ENCODE measurements at places on chromosomes 5 and 9.

DNA sequence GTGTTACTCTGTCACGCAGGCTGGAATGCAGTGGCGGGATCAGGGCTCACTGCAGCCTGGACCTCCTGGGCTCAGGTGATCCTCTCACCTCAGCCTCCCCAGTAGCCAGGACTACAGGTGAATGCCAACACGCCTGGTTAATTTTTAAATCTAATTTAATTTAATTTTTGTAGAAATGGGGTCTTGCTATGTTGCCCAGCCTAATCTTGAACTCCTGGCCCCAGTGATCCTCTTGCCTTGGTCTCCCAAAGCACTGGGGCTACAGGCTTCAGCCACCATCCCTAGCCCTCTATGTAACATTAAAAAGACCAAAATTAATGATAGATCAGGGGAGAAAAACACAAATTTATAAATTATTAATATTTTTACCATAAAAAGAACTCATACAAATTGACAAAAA lies 11.3 kb upstream of the UBAP2 start:
- H3K27me3 ChIP-seq, result no peaks in the 10 kb centered on the region
- H3K4me3 ChIP-seq, result no peak overlapping the region
- H3K36me3 ChIP-seq, result no peaks in the 10 kb centered on the region
- DNase-seq, result no peak

DNA sequence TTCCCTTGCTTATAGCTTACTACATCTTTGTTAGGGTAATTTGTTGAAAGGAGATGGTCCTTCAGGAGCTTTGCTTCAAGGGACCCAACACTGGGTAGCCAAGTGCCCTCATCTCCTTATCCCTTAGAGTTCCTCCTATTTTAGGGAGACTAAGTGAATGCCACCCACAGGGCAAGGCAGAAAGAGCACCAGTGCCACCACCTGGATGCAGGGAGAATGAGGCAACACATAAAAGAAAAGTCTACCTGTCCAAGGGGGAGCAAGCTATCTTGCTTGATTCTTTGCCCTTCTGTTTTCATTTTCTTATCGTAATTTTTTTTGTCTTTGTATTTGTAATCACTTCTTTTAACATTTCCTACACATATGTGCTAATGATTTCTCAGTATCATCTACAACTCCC lies 205.5 kb downstream of the NPR3 start:
- no peaks in the 10 kb centered on the region for H3K27me3 ChIP-seq
- no peak overlapping the region for H3K27ac ChIP-seq
- no peaks in the 10 kb centered on the region for H3K4me1 ChIP-seq
- no peak overlapping the region for H3K4me3 ChIP-seq

- H3K4me1 ChIP-seq, result peaks cover 14% of the 10 kb centered on the region
- peak; percentile 98 for DNase-seq
- H3K36me3 ChIP-seq, result no peaks in the 10 kb centered on the region
- no peak overlapping the region for H3K4me3 ChIP-seq
- peak overlapping the region; percentile 91 for H3K27ac ChIP-seq
Observed at GRCh38 chr9:127185931-127186781, 63.7 kb upstream of the ANGPTL2 start.

- H3K4me1 ChIP-seq, result no peaks in the 10 kb centered on the region
- no peak for DNase-seq
- H3K36me3 ChIP-seq, result no peaks in the 10 kb centered on the region
- H3K4me3 ChIP-seq, result no peak overlapping the region
Observed at GRCh38 chr5:51731421-51732029, 348.3 kb downstream of the ISL1 start.

DNA sequence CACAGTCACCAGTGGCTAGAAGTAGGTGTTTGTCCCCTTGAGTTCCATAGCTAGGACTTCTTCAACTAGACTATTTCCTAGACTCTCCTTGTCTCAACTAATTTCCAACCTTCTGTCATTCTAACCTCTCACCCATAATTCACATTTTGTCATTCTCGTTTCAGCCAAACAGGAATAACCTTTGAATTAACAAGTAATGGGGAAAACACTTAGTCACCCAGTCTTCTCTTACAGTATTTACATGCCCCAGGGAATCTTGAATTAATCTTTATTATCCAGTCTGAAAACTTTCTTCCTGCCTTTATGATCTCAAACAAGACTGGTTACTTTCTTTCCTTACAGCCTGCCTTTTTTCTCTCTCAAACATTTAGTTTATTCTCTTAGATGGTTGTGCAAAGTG lies 63.3 kb upstream of the RUSC2 start:
- no peaks in the 10 kb centered on the region for H3K27me3 ChIP-seq
- H3K27ac ChIP-seq, result no peak overlapping the region
- no peak overlapping the region for H3K4me3 ChIP-seq
- H3K4me1 ChIP-seq, result no peaks in the 10 kb centered on the region
- no peak for DNase-seq
- no peaks in the 10 kb centered on the region for H3K36me3 ChIP-seq

DNA sequence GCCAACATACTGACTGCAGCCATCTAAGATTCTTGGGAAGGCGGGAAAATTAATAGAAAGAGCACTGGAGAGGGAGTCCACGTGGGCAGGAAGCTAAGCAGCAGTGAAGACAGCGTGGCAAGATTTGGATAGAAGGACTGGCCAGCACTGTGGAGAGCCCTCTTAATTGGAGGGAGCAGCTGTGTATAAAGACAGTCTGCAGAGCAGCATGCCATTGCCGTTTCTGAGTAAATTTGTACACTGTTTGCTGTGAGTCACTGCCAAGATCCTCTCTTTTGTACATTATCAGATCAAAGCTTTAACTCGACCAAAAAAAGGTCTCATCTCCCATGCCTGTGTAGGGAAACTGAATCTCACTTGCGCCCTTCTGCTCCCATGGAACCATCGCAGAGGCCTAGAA lies 45.3 kb downstream of the INSYN2B start:
- H3K4me3 ChIP-seq, result no peak overlapping the region
- no peaks in the 10 kb centered on the region for H3K36me3 ChIP-seq
- H3K27me3 ChIP-seq, result no peaks in the 10 kb centered on the region
- no peak for DNase-seq
- H3K4me1 ChIP-seq, result no peaks in the 10 kb centered on the region

DNA sequence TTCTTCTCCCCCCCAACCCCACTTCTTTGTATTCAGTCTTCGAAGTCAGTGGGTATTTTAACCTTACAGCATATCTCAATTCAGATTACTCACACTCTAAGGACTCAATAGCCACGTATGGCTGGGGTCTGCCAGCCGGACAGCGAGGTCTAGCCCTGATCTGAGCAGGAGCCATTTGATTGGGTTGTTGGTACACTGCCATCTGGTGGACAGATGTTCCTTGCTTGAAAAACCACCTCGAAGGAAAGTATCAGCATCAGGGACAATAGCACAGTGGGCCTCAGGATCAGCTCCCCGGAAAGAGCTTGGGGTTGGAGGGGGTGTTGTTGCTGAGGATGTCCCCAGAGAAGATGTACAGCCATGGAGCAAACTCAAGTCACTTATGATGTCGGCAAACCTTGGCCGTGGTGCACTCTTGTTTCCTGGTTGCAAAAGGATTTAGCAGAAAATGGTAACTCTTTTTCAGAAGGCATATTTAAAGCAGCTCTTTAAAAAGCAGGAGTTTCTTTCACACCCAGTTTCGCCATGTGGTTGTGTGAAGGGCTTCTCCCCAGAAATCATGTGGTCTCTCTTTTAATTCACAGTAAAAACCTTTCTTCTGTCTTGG lies 31.7 kb upstream of the KCNMB1 start:
- no peak for DNase-seq
- no peak overlapping the region for H3K27ac ChIP-seq
- H3K36me3 ChIP-seq, result no peaks in the 10 kb centered on the region
- H3K4me1 ChIP-seq, result no peaks in the 10 kb centered on the region
- H3K27me3 ChIP-seq, result no peaks in the 10 kb centered on the region
- H3K4me3 ChIP-seq, result no peak overlapping the region

- H3K4me1 ChIP-seq, result no peaks in the 10 kb centered on the region
- no peaks in the 10 kb centered on the region for H3K27me3 ChIP-seq
Observed at GRCh38 chr9:90141723-90142122, 500.9 kb downstream of the DIRAS2 start.

DNA sequence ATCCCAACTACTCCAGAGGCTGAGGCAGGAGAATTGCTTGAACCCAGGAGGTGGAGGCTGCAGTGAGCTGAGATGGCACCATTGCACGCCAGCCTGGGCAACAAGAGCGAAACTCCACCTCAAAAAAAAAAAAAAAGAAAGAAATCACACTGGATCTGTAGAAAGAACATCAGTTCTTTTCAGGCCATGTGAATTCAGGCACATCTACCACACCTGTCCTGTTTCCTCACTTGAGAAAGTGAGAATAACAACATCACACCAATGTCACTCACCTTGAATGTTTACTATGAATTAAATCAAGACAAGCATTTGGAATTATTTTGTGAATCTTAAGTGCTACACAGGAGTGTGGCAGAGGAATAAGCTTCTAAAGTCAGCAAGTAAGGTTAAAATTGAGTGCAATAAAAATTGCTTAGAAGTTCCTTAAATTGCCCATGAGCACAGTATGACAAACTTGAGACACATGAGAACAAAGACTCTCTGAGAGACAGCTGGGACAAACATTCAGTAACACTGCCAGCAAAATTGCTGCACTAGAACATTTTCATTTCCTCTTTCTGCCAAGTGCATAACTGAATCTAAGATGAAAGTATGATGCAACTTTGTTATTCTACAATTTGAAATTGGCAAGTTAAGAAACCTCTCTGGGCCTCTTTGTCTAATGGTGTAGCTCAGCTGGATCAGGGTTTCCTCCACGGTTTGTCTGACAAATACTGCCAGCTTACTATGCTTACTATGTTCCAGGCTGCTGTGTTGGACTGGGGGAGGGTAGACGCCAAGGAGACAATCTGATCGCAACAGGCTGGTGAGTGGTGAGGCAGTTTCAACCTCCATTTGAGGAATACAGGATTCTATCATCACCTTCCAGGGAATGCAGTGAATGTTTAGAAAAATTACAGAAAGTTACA lies 1.9 kb upstream of the RIC1 start:
- H3K27me3 ChIP-seq, result no peaks in the 10 kb centered on the region
- no peak overlapping the region for H3K4me3 ChIP-seq
- peak overlapping the region; percentile 99 for H3K27ac ChIP-seq
- H3K36me3 ChIP-seq, result no peaks in the 10 kb centered on the region

- no peaks in the 10 kb centered on the region for H3K36me3 ChIP-seq
- peaks cover 24% of the 10 kb centered on the region for H3K4me1 ChIP-seq
- no peak overlapping the region for H3K27ac ChIP-seq
- H3K4me3 ChIP-seq, result no peak overlapping the region
- DNase-seq, result no peak
Observed at GRCh38 chr9:90001747-90002146, 396.9 kb downstream of the GADD45G start.

GRCh38 chr5:142046191-142046590 lies 33.4 kb upstream of the GNPDA1 start:
- H3K4me3 ChIP-seq, result no peak overlapping the region
- no peak for DNase-seq
- no peaks in the 10 kb centered on the region for H3K27me3 ChIP-seq
- H3K27ac ChIP-seq, result no peak overlapping the region
- no peaks in the 10 kb centered on the region for H3K36me3 ChIP-seq
- no peaks in the 10 kb centered on the region for H3K4me1 ChIP-seq

DNA sequence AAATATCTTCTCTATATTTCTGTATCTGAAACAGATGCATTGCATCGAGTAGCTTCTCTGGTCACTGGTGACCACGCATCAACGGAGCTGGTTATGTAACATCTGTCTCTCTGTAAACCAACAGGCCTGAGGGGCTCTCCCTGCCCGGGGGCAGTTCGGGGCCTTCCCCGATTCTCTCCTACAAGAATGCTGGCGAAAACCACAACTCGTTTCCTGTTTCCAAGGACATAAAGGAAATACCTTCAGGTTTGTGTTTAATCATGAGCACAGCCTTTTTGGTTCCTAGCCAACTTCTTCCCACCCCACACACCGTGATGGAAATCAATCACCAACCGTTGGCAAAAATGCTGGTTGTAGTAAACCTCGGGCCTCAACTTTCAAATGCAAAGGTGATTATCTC lies 25.1 kb downstream of the GDNF start:
- H3K4me1 ChIP-seq, result no peaks in the 10 kb centered on the region
- no peak overlapping the region for H3K4me3 ChIP-seq
- no peaks in the 10 kb centered on the region for H3K36me3 ChIP-seq
- H3K27me3 ChIP-seq, result no peaks in the 10 kb centered on the region
- no peak overlapping the region for H3K27ac ChIP-seq
- DNase-seq, result no peak

GRCh38 chr5:39161578-39161977 lies 57.8 kb downstream of the FYB1 start:
- H3K4me3 ChIP-seq, result no peak overlapping the region
- H3K27me3 ChIP-seq, result no peaks in the 10 kb centered on the region
- no peaks in the 10 kb centered on the region for H3K4me1 ChIP-seq
- no peak for DNase-seq
- H3K36me3 ChIP-seq, result no peaks in the 10 kb centered on the region
- H3K27ac ChIP-seq, result no peak overlapping the region

DNA sequence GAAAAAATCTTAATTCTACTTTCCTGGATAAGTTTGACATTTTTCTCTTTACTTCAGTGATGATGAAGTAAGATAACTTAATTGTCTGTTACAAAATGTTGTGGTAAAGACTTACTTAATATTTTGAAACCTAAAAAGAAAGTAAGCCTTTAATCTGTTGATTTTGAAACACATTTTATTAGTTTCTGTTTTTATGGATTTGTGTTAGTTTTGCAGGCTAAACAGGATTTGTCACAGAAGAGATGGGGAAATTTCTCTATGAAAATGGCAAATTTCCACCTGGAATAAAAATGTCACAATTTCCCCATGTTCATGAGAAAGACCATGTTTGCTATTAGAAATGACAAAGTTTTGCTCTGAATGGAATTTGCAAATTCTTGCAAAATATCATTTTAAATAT lies 237.1 kb downstream of the RFX3 start:
- no peak for DNase-seq
- no peaks in the 10 kb centered on the region for H3K27me3 ChIP-seq
- H3K27ac ChIP-seq, result no peak overlapping the region
- H3K36me3 ChIP-seq, result no peaks in the 10 kb centered on the region
- H3K4me1 ChIP-seq, result no peaks in the 10 kb centered on the region
- no peak overlapping the region for H3K4me3 ChIP-seq

- no peaks in the 10 kb centered on the region for H3K27me3 ChIP-seq
- H3K27ac ChIP-seq, result no peak overlapping the region
- no peaks in the 10 kb centered on the region for H3K4me1 ChIP-seq
Observed at GRCh38 chr9:72486594-72486955, 34.8 kb upstream of the TMC1 start.

- H3K27ac ChIP-seq, result peak overlapping the region; percentile 30
- H3K27me3 ChIP-seq, result no peaks in the 10 kb centered on the region
Observed at GRCh38 chr9:115098226-115098965, 19.6 kb downstream of the TNC start.

DNA sequence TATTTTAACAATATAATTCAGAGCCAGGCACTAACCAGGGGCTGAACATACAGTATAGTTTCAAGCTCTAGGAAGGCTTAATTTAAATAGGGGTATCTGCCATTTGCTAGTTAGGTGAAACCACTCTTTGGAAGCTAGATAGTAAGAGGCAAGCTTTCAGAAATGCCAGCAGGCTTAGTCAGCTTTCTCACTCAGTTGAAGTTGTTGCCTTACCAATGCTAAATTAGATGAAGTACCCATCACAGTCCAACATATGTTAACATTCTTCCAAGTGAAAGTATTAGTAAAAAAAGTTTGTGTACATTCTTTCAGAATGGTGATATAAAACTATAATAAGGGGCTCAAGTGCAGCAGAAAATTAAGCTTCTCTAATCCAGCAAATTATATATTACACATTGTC lies 215.0 kb downstream of the CNTLN start:
- H3K4me1 ChIP-seq, result no peaks in the 10 kb centered on the region
- peaks cover 14% of the 10 kb centered on the region for H3K36me3 ChIP-seq
- H3K27ac ChIP-seq, result no peak overlapping the region
- no peak for DNase-seq
- no peaks in the 10 kb centered on the region for H3K27me3 ChIP-seq
- no peak overlapping the region for H3K4me3 ChIP-seq
